Epithelial cell of esophagus (primary cell): ENCODE measurements at places on chromosomes 1 and 21.

GRCh38 chr1:15276691-15277446 is 29.8 kb downstream of the FHAD1 start:
- DNase-seq, result no peak

DNA sequence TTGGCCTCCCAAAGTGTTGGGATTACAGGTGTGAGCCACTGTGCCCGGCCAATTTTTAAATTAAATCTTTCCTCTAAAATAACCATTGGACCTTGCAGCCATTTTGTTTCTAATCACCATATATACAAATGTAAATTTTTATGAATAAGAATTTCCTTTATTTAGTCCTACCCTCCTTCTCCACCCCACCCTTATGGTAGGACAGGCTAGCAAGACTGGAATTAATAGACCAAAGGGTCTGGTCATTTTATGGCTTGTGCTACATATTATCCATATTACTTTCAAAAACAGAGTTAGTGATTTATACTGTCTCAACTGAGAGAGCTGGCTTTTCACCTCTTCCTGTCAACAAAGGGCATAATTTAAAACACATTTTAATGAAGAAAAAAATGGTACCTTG is 26.5 kb downstream of the L1TD1 start:
- no peak for DNase-seq

DNA sequence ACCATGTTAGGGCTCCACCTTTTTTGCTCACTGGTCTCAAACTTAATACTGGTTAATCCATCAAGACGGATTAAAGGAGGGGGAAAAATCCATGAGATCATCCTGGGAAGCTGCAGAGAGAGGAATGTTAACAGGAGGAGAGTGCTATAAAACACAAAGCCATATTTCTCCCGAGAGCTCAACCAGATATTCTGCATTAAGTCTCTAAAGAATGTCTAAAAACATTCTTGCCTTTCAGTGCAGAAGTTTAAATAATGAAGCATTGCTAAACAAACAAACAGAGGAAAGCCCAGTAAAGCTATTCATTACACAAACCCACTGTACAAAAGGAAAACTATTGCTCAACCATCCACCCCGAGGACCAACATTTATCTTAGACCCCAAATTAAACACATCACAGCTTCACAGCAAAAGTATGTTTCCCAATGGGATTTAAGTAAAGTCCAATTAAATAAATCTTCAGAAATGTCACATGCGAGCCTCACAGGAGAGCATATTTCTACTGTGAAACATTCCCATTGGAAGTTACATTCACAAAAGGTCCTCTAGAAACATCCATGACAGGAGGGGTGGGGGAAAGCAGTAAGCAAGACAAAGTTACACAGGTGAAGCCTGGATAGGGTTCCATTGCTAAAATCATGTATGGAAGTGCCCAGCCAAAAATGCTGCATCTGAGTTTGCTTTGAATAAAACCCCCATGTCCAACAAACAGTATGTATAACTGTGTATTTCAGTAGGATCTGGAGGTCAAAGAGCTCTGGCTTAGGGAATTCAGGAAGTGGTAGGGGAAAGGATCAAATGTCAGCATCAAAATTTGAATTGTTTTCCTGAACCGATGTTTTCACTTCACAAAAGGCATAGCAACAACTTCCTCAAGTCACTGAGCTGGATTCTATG is 23.3 kb downstream of the DUSP10 start:
- no peak for DNase-seq

DNA sequence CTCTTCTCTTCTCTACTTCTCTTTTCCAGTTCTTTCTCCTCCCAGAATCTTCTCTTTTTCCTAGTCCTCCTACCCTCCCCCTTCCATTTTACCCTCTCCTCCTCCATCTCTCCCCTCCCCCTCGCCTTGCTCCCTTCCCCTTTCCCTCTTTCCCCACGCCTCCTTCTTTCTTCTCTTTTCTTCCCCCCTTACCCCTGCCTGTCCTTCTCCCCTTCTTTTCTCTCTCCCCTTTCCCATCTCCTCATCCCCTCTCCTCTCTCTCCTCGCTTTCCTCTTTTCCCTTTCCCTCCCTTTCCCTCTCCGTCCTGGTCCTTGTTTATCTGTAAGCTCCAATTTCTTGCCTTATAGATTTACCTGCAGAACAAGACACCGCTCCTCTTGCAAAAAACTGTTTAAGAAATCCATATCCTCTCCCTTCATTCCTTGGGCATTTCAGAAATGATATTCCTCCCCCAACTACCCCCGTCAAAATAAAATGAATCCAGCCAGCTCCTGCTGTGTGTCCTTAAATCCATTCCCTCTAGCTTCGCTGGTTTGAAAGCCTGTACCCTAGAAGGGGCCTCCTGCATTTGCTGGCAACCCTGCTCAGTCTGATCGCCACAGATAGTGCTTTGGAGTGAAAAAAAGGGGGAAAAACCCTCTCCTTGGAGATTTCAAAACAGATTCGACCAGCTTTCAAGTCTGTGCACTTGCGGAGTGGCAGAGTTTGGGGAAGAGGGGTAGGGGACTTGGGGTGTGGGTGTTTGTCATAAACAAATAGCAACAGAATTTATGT is 89.4 kb downstream of the PAPPA2 start:
- no peak for DNase-seq

- DNase-seq, result no peak
These were observed 57.3 kb downstream of the SLC37A1 start for GRCh38 chr21:42570841-42571387.

GRCh38 chr21:18148401-18148800 is 96.2 kb upstream of the CHODL start:
- DNase-seq, result no peak

GRCh38 chr1:228851193-228851592 is 115.9 kb downstream of the RHOU start:
- no peak for DNase-seq

DNA sequence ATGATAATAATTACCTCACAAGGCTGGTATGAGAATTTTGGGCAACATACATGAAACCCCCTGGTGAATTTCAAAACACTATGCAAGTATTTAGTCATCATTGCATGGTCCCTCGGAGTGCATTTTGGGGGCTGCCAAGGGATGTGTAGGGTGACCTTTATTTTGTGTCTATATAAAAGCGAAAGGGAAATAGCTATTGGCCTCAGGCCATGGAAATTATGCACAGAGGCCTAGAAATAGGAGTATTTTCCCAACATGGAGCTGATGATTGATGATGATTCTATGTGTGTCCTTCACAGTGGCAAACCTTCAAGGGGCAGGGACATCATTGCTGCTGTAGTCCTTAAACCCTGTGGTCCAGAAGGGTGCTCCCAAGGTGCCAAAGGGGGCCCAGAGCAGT is 265.5 kb downstream of the ST6GALNAC3 start:
- no peak for DNase-seq

GRCh38 chr1:225655509-225656258 is 2.8 kb upstream of the ENAH start:
- peak; percentile 97 for DNase-seq

GRCh38 chr1:59903141-59903754 is 23.3 kb downstream of the CYP2J2 start:
- DNase-seq, result peak; percentile 35

GRCh38 chr1:5554111-5554510 is 438.1 kb downstream of the NPHP4 start:
- no peak for DNase-seq

DNA sequence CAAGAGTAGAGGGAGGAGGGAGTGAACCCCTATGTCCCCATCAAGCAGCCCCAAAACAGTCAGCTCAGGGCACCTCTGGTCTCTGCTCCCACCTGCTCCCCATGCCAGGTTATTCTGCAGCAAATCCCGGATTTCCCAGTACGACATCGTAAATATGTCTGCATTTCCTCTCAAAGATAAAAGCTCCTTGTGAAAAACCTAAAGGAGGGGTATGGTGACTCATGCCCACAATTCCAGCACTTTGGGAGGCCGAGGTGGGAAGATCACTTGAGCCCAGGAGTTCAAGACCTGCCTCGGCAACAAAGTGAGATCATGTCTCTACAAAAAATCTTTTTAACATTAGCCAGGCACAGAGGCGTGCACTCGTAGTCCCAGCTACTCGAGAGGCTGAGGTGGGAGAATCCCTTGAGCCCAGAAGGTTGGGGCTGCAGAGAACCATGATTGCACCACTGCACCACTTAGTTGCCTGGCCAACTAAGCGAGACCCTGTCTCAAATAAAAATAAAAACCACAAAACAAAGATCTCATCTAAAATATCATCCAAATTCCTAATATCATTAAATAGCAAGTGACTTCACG is 7.1 kb downstream of the ACOT7 start:
- peak; percentile 60 for DNase-seq

DNA sequence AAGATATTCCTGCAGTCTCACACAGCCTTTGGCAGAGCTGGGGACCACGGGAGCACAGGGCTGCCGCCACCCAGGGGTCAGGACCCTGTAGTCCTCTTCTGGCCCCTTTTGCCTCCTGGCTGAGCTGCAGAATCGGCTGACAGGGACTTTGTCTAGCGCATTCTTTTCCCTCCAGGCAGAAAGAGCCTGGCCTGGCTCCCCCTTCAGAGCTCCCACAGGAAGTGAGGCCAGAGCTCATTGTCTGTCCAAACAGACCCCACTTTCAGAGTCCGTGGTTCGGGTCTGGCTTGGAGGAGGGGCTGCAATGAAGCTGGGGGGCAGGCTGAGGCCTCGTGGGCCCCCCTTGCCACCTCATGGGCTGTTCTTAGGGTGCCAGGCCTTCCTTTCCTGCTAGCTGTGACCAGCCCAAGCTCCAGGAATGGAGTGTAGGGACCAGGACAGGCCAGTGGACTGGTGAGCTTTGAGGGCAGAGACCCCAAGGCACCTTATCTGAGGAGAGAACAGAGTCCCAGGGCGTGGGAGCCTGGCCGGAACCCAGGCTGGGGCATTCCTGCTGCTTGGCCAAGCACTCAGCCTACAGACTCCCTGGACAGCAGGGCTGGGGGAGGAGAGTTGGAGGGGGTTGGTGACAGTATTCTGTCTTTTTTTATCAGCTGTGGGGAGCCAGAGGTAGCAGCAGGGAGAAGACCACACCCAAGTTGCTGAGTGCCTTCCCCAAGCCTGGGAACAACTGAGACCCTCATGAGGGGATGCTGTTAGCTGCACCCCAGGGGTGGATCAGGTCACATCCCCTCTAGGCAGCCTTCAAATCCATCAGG is 4.7 kb downstream of the CELSR2 start:
- no peak for DNase-seq

DNA sequence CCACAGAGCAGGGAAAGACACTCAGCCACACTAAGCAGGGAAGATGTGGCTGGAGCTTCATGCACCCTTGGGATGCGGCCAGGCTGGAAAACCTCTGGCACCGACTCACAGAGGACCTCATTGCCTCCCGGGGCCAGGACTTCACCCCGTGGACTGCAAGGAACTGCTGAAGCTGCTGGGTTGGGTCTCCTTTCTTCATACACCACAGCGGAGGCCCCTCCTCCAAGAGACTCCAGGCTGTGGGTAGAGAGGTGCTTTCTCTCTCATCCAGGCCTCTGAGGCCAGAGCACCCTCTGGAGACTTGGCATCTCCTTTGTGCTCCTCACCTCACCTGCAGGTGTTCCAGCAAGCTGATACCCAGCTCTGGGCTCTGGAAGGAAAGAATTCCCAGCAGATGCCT is 76.0 kb upstream of the EDN2 start:
- no peak for DNase-seq

GRCh38 chr21:15221799-15222386 is 157.1 kb upstream of the NRIP1 start:
- peak; percentile 97 for DNase-seq

- DNase-seq, result no peak
These were observed 117.8 kb downstream of the GLIS1 start for GRCh38 chr1:53621144-53621543.

GRCh38 chr1:233281711-233282581 is 13.6 kb downstream of the PCNX2 start:
- DNase-seq, result no peak

DNA sequence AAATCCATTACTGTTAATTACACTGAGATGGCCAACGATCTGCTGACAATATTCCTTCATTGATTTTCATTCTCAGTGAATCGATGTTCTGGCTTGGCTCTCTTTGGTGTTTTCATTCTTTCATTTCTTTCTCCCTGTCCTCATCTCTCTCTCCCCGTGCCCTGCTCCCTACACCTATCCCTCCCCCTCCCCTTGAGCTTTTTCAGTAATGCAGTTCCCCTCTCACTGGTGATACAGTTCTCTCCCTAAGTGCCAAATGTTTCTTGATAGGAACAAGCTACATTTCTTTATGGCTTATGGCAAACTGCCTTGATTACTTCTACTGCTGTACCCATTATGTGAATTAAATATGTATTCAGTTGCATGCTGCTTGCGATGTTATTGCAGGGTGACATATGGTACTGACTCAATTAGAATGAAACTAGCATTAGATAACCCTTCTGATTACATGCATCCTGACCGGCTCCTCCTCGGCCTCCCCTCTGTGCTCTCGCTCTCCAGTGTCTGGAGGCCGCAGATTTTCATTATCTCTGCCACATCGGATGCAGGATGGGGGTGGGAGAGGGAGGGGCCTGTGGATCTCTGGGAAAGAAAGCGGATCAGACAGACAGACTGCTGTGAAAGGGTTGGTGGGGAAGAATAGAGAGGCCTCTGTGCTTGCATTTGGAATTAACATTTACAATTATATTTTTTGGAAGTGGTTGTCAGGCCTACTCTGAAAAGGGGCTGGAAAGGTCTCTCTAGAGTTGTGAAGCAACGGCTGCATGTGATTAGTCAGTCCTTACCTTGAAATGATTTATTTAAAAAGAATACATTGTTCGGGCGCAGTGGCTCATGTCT is 130.9 kb downstream of the PBX1 start:
- no peak for DNase-seq

GRCh38 chr1:66172272-66172671 is 361.7 kb upstream of the SGIP1 start:
- no peak for DNase-seq

GRCh38 chr1:211517006-211517405 is 25.0 kb upstream of the RD3 start:
- DNase-seq, result peak; percentile 63

DNA sequence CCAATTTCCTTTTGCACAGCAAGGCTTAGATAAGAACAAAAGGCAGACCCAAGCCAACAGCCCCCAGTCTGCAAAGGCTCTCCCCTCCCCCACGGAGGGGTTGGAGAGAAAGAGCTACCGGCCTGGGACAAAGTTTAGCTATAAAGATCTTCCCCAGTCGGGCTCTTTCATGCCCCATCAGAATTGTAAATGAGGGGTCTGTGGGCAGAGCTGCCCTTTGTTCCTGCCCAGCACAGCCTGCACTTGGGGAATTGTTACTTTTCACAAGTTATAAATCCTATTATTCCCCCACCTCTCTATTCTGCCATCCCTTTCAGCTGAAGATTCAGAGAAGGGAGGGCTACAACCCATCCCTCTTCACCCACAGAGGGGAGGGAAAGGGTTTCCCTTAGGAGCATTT is 3.5 kb downstream of the MYCL start:
- DNase-seq, result no peak

- DNase-seq, result no peak
These were observed 8.3 kb downstream of the PCSK9 start for GRCh38 chr1:55047611-55048010.

DNA sequence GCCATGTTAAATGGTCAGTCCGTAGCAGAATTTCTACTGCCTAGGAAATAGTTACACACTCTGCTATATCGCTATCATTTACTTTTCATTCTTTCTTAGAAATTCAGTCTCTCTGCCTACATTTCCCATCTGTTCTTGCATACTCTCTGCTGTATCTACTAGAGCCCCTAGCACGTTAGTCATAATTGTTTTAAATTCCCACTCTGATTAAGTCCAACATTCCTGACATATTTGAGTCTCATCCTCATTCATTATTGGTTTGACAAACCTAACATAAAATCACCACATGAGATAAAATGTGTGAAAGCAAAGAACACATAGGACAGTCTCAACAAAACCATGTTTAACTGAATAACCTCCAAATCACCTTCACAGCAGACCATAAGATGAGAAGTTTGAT is 513.6 kb downstream of the PLPP3 start:
- no peak for DNase-seq
